Chondrocyte (in vitro differentiated cells): ENCODE measurements at places on chromosomes 2 and 18.

GRCh38 chr18:48293954-48294898 lies 115.0 kb downstream of the ZBTB7C start:
- DNase-seq = no peak

- peak; percentile 88 for DNase-seq
Measured at GRCh38 chr2:240926516-240927389, 20.6 kb downstream of the CROCC2 start.

- no peak for DNase-seq
Measured at GRCh38 chr2:134657650-134658250, 61.0 kb downstream of the TMEM163 start.

GRCh38 chr18:38898167-38898566 lies 1332.6 kb upstream of the CELF4 start:
- no peak for DNase-seq

GRCh38 chr18:62280058-62280457 lies 45.1 kb upstream of the TNFRSF11A start:
- DNase-seq = no peak

DNA sequence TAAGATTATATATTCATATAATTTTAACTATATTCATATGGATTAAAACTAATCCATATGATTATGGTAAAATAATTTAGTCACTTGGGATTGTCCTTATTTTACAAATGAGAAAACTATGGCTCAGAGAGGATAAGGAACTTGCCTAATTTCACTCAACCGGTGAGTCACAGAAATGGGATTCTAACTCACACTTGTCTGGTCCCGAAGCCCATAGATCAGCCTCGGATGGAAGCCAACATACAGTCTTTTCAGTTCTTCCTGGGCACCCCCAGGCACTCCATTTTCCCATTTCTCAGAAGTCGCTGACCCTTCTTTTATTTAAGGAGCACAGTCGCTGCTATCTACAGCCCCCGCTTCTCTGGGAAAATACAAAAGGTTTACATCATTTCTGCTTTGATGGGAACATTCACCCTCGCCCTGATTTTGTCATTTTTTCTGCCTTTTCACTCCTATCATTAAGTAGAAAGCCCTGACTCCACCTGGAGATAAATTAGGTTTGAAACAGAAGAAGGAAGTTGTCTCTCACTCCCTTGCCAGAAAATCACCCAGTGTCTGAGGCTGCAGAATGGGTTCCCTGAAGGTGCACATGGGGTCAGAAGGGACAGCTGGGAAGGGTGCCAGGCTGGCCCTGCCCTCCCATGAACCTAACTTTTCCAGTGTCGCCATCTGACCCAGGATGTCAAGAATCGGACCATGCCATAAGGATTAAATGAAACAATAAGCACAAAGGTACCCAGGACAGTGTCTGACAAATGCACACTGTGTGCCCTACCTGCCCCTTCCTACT lies 36.6 kb downstream of the CYP1B1 start:
- DNase-seq = no peak

DNA sequence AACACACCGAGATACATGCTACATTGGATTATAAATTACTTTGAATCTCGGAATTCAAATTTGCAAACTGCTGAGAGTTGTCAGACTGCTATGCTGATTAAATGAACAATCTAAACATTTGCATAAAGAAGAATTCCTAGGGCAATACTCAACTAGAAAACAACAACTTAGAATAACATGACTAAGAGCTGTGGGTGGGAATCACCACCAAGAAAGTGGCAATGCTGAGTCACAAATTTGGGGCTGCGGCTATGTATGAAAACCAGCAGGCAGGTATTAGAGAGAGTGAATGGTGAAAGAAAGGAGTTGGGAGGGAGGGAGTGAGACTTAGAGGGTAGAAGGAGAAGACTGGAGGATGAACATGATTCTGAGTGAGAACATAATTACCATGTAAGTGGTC lies 559.5 kb downstream of the PIK3C3 start:
- no peak for DNase-seq

DNA sequence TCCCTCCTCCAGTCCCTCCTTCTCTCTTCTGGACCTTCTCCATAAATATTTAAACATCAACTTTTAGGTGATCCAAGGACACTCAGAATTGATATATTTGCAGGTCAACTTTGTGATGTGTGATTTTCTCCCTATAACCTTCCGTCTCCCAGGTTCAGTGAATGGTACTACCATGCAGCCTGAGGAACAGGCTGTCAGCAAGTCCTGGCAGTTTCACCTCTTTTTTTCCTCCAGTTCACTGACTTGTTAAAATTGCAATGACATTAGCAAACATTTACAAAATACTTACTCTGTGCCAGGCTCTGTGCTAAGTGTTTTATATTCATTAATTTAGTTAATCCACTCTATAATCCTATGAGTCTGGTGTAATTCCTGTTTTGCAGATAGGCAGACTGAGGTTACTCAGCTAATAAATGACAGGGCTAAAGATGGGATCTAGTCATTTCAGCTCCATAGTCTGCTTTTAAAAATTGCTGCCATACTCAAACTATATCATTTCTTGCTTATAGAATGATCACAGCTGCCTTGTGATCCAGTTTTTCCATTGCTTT lies 7.9 kb downstream of the SLC3A1 start:
- no peak for DNase-seq

DNA sequence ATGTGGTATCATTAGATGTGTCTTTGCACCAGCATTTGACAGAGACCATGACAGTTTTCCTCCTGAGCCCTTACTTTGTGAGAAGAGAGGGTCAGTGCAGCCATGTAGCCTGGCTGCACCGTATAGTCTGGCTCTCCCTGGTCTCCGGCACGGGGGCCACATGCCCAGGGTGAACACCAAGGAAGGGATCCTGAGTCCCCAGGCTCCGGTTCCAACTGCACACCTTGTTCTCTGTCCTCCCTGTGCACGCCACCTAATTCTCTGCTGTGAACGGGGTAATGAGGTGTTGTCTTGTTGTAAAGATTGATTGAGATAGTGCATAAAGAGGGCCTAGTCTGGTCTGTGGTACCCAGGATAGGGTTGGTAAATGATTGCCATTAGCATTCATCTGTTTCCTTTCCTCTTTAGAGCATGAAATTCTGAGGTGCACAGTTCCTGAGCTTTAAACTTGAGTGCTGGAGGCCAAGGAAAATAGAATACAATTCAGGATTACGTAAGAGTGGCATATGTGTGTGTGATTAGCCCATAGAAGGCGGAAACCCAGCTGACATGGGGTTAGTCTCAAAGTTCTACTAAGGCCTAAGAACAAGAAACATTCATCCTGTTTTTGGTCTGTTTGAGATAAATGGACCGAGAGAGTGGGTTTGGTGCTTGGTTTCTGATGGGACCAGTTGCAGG lies 55.5 kb downstream of the NCK2 start:
- no peak for DNase-seq

- no peak for DNase-seq
Measured at GRCh38 chr2:69933254-69933828, 18.4 kb downstream of the MXD1 start.

GRCh38 chr2:177692042-177692782 lies 299.6 kb downstream of the AGPS start:
- no peak for DNase-seq

DNA sequence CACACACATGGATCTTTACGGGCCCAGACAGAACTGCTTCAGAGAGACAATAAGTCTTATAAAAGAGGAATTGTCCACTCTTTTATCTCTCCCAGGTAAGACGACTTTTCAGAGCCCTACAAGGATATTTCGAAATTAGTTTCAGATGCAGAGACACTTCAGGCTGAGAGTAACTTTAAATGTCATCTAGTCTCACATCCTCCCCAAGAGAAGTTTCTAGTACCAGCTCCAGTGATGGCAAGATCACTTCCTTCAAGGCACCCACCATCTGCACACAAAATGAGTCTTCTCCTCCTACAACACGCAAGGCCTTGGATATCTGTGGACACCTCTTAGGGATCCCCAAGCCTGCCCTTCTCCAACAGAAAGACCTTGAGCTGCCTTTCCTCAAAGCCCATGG lies 39.0 kb upstream of the KLHL29 start:
- no peak for DNase-seq

GRCh38 chr18:52451256-52451655 lies 111.3 kb downstream of the DCC start:
- no peak for DNase-seq

DNA sequence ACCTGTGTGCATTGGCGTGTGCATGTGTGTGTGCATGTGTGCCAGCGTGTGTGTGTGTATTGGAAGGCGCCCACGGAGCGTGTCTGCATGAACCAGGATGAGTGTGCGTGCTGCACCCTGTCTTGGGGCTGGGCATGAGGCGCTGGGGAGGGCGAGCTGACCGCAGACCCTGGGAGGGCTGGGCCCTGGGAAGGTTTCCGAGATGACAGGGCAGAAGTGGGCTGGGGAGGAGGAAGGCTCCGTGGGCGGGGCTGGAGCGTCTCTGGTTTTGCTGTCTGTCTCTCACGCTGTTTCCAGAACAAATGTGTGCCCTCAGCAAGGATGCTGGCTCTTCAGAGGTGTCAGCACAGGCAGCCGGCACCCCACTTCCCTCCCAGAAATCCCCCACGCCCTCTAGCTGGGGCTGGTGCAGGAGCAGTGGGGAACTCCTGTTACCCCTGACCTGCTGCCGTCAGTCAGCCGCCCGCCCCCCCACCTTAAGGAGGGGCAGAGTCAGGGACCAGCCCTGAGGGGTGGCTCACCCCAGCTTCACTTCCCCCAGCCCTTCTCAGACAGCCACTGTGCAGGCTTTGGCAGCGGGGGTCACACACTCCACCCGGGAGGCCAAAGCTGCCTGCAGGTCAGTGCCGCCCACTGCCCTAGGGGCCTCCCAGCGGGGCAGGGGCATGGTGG lies at the start of gene GPR35:
GPR35 (plus strand) TSS at position 531 of the 672 bp plus-strand sequence. CDS start 4,473 bp downstream, outside the sequence.
- DNase-seq = peak; percentile 85

DNA sequence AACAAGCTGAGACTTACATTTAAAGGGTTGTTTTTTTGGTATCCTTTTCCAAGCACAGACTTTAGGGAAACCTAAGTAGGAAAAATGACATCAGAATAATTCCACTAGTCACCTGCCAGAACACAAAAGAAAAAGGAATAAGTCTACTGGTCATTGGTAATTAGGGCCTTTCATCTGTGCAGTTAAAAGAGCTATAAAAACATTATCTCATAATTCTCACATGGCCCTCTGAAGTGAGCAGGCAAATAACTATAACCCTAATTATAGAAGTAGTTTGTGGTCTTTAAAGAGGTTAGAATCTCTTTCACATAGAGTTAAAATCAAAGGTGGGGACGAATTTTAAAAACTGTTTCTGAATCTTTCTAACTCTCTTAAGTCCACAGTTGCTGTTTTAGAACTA lies 111.1 kb upstream of the B3GNT2 start:
- DNase-seq = no peak

GRCh38 chr2:149224543-149224942 lies 105.8 kb upstream of the LYPD6 start:
- no peak for DNase-seq

DNA sequence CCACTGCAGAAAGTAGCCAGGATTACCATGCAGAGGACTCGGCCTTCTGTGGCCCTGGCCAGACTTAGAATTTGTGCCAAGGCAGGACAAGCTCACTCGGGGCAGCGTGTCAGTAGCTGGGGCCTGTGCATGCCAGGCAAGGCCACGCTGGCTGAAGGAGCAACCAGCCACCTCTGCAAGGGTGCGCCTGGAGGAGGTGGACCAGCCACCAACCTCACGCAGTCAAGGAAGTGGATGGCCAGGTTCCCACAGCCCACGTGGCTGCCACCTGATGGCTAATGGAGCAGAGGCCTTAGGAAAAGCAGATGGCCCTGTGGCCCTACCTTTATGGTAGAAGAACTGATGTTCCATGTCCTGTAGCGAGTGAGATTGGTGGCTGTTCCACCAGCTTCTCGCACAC lies 107.9 kb downstream of the CCDC74A start:
- peak; percentile 84 for DNase-seq

- DNase-seq = no peak
Measured at GRCh38 chr2:55358451-55358850, 61.2 kb downstream of the CCDC88A start.

GRCh38 chr2:12236136-12236844 lies 480.4 kb upstream of the TRIB2 start:
- no peak for DNase-seq

GRCh38 chr2:225472161-225472560 lies 72.7 kb downstream of the NYAP2 start:
- DNase-seq = no peak

DNA sequence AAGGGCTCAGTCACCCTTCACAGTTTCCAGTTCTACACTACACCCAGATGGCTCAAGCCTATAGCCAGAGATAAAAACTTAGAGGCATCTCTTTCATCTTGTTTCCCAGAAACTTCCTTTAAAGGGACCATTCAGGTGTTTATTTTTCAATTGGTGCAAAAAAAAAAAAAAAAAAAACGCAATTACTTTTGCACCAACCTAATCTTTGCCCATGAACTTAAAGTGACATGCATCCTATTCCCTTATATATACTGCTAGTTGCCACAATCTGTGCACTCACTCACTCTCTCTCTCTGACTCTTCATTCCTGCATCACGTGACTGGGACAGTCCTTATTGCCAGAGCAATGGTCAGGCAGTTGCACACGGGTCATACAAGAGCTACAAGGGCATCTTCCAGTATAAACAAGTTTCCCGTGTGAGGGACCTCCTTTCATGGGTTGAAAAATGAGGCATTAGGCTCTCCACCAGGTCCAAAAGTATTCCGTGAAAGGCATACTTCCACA lies 789.4 kb downstream of the EPHA4 start:
- no peak for DNase-seq

- no peak for DNase-seq
Measured at GRCh38 chr2:141468761-141469160, 662.1 kb downstream of the LRP1B start.

DNA sequence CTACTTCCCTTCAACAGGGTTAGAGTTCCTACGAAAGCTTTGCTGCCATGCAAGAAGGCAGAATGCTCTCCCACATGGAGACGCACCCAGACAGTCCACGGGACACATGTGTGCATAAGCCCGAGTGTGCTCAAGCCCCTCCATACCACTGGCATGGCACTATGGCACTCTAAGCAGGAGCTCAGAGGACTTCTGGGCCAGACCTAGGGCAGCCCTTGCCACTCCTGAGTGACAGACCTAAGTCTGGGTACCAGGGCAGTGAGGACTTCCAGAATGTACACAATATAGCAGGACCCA lies 11.4 kb upstream of the ARID5A start:
- DNase-seq = no peak

- DNase-seq = no peak
Measured at GRCh38 chr2:128690431-128690830, 371.8 kb upstream of the HS6ST1 start.
